ENCODE measurements at places on chromosomes 2 and 18. TPM values are rescaled to one million over a fixed set of nuclear protein-coding genes. Genes with fewer than 3 reads are reported as not detected.

- no peak for DNase-seq
Observed at GRCh38 chr2:138691667-138692066, 88.5 kb downstream of the NXPH2 start.

DNA sequence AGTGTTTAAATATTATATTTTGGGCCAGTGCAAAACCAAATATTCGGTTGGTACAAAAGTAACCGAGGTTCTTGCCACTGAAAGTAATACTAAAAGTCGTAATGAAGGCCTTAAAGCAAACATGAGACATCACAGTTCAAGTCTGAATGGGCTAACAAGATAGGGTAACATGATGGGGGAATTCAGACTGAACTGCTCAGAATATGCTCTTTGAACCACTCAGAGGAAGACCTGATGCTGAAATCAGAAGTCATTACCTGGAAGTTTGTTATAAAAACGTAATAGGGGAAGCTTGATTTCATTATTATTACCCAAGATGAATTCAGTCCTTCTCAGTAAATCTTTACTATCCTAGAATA, 26.6 kb downstream of the CDKL4 start:
- no peak for DNase-seq

- DNase-seq: no peak
Observed at GRCh38 chr18:5969355-5969988, 74.2 kb upstream of the TMEM200C start.

- peak; percentile 53 for DNase-seq
Observed at GRCh38 chr2:95158891-95159619, 593 bp downstream of the ZNF514 start.

- no peak for DNase-seq
Observed at GRCh38 chr2:179911569-179911968, 50.2 kb upstream of the ZNF385B start.

GRCh38 chr2:117776888-117777287, 37.6 kb upstream of the DDX18 start:
- no peak for DNase-seq

GRCh38 chr2:187976259-187976985, 315.3 kb upstream of the GULP1 start:
- no peak for DNase-seq

DNA sequence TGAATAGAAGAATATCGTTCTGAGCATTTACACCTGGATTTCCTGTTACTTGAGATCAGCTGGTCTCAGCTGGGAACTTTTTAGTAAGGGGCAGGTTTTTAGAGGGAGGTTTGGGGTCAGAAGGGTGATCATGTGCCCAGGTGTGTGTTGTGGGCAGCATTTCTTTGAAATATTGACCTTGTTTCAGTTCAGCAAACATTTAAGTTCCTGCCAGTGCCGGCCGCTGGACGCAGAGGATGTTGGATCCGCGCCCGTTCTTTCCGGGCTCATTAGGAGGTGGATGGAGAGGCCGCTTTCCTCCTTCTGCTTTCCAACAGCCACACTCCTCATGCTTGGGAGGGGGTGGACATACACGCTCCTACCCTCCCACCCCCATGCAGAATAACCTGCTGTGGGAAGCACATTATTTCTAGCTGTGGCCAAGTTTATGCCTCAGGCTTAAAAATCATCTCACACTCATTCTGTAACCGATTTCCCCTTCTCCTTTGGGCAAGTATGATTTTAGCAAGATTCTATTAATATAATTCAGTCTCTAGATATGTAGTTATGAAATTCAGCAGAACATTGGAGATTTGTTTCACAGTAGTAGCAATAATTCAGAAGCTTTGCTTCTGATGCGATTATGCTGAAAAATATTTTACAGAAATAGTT, 131.4 kb downstream of the ZNF236 start:
- no peak for DNase-seq

- DNase-seq: no peak
Observed at GRCh38 chr2:6442252-6442985, 423.3 kb downstream of the CMPK2 start.

Gene ACVR1C
- total RNA-seq: under 0.01 TPM
